ENCODE measurements at places on chromosomes 4 and X.

GRCh38 chr4:108694423-108694822 lies 44.0 kb downstream of the OSTC start:
- DNase-seq: no peak

DNA sequence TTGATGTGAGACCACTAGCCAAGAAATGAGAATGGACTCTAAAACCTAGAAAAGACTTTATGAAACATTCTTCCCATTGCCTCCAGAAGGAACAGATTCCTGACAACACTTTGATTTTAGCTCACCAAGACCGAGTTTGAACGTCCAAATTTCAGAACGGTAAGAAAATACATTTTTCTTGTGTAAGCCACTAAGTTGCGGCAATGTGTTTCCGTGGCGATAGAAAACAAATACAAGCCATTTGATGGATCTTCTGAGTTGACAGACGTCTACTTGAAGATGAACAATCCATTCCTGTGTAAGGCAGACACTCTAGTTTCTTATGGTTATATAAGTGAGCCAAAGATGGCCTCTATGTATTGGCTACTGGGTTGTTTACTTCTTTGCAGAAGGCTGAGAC lies 52.5 kb downstream of the HS3ST1 start:
- no peak for DNase-seq

DNA sequence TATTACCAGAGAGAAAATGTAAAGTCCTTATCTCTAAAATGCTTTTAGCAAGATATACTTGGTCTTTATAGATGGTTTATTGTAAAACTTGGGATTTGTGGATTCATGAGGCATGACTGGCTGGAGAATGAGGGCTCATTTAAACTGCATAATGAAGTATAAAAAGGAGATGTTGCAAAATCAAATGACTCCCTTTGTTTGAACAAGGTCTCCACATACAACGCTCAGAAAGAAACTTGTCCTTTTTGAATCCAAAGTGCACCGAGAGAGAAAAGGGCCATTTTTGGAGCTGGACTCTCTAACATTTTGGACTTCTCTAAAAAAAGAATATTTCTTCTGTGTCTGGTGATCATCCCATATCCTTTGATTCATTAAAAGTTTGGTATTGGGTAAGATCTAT lies 7.7 kb upstream of the EIF1AX start:
- DNase-seq: no peak

DNA sequence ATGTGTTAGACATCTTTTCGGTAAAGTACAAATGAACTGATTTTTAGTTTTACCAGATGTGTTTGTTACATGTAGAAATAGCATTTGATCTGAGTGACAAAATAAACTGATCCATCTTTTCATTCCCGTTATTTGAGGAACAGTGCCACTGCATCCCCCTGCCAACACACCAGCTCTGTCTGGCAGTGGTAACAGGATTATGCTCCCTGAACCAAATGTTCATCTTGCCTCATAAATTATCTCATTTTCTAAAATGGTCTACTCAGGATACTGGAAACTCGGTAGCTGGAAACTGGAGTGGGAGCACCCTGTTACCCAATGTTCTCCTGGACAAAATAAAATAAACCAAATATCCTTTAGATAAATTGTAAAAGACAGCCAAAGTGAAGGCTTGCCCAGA lies 171.6 kb downstream of the FAT4 start:
- no peak for DNase-seq

GRCh38 chr4:148015058-148015457 lies 283.2 kb downstream of the ARHGAP10 start:
- DNase-seq: no peak

DNA sequence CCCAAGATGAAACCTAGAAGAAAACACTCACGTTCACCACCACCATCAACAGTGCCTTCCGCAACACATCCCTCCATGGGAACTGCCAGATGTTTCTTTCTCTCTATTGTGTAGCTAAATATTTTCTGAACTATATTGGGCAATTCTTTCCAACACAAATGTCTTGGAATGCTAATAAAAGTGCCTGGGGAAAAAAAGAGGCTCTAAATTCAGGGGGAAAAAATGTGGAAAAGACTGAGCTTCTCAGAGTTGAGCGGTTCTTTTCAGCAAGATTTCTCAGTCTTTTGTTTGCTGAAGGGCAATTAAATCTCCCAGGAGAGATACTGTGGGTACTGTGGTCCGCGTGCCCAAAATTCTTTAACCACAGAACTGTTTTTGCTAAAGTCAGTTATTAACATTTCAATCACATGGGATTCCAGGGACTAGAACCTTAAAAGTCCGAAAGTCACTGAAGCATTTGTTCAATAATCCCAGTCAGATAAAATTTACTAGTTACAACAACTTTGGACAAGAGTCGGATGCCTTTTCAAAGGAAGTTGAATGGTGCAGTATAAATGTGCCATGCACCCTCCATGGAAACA lies 51.9 kb upstream of the DHRSX start:
- DNase-seq: no peak

DNA sequence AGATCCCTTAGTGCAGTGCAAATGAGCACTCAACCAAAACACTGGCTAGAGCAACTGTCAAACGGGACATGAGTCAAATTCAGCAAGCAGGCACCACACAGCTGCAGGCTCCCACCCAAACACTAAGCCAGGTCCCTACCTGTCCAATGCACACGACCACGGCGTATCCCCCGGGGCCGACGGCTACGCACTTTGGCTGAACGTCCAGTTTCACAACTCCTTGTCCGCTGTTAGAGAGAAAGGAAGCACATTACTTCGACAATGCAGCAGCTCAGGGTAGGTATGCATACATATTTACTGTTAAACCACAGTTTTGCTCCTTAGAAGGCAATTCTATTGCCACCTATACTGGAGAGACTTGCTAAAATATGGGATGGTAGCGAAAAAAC lies 35.4 kb downstream of the WDR1 start:
- no peak for DNase-seq

GRCh38 chrX:526295-527224 lies 104.0 kb upstream of the SHOX start:
- no peak for DNase-seq

GRCh38 chrX:68762766-68763165 lies 66.1 kb upstream of the EFNB1 start:
- no peak for DNase-seq

GRCh38 chr4:169205075-169205743 lies 65.5 kb downstream of the SH3RF1 start:
- DNase-seq: no peak

DNA sequence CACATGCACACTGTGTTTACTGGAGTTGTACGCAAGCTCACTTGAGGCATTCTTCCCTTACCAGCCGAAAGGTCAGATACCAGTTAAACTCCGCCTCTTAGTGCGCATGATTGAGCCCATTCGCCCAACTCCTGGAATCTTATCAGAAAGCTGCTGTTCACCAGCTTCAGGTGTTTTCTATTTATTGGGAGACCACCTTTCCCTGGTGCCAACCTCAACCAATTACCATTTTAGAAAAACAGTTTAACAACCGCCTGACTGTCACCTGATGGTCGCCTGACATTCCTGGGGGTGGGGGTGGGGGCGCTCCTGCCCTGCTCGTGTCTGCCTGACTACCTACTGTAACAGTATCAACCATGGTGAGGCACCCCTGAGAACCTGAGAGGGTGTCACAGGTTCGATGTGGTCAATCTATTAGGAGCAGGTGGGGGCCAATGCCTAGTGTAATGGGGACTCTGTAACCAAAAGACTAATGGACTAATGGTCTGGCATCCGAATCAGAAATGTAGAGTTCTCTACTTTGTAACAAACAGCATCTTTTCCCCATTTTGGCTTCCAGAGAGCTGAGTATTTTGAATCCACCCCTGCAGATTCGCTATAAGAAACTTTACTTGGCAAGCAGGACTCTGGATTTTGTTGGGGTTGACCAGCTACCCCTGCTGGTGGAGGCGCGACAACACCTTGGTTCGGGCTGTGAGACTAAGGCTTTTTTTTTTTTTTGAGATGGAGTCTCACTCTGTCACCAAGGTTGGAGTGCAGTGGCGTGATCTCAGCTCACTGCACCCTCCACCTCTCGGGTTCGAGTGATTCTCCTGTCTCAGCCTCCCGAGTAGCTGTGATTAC lies 58.2 kb upstream of the ZNF157 start:
- DNase-seq: no peak

DNA sequence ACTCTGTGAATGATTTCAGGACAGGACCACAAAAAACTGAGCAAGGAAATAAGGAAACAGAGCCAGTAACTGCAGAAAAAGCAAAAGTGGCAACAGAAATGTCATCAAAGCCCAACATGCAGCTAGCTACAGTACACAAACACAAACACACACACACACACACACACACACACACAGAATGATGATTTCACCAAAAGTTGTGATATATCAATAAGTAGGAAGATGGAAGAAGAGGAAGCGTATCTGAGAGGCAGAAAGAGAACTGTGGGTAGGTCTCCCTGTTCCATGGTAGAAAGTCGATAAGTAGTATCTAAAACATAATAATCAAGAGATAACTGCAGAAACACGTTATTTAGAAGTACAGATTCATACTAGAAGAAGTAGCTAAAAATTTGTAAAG lies 148.3 kb downstream of the MGST2 start:
- no peak for DNase-seq

DNA sequence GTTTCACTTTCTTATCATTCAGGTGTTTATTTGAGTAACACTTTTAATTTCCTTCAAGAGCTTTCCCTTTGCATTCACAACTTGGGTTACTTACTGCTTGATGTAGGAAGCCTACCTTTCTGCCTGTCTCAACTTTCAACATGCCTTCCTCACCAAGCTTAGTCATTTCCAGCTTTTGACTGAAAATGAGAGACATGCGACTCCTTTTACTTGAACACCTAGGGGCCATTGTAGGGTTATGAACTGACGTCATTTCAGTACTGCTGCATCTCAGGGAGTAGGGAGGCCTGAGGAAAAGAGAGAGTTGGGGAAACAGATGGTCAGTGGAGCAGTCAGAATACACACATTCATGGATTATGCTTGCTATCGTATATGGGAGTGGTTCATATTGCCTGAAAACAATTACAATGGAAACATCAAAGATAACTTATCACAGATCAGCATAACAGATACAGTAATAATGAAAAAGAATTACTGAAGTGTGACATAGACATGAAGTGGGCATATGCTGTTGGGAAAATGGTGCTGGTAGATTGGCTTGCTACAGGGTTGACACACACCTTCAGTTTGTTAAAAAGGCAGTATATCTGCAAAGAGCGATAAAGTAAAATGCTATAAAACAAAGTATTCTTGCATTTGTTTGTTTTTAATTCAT lies 25.7 kb downstream of the USP53 start:
- DNase-seq: no peak

GRCh38 chrX:39159921-39160507 lies 358.8 kb downstream of the MID1IP1 start:
- DNase-seq: no peak

DNA sequence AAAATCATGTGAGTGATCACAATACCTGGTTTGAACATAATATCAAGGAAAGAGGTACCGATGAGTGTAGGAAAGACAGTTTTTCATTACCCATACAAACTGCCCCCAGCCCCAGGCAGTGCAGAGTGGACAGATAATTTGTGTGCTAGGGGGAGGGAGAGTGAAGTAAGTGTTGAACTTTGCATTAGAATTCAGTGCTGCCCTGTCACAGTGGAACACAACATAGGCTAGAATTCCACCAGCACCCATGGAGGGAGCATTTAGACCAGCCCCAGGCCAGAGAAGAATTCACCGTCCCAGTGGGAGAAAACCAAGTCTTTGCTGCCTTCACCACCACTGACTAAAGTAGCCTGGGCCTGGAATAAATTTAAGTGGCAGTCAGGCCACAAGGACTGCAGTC lies 107.3 kb downstream of the SCLT1 start:
- no peak for DNase-seq

GRCh38 chr4:11549525-11549924 lies 120.8 kb upstream of the HS3ST1 start:
- no peak for DNase-seq

- DNase-seq: no peak
These were observed 116.5 kb upstream of the RBPJ start for GRCh38 chr4:26204249-26204825.

GRCh38 chrX:9515973-9516538 lies 51.2 kb downstream of the TBL1X start:
- DNase-seq: no peak

DNA sequence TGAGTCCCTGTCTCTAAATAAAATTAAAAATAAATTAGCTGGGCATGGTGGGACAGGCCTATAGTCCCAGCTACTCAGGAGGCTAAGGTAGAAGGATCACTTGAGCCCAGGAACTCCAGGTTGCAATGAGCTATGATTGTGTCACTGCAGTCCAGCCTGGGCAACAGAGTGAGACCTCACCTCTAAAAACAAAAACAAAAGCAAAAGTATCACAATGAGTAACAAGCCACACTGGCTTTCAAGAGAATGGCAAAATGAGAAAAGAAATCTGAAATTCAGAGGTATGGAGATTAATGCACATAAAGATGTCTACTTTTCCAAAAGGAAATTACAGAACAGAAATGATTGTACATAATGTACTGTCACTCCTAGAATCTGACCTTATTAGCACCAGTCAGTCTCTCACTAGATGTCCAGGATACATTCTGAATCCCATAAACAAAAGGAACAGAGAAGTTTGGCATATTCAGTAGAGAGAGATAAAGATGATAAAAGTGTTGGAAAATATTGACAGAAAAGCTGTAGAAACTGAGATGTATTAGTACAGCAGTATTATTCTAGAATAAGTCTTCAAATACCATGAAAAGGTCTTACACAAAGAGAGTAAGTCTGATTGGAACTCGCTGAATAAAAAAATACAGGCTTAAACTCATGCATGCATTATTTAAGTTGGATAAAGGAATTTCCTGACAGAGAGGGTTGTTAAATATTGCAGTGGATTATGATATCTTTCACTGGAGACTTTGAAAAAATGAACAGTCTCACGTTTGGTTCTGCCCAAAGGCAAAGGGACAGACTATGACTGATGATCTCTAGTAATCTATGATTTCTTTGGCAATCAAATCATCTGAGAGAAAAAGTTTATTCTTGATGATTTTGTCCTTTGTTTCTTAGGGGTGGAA lies 102.5 kb downstream of the SH3RF1 start:
- no peak for DNase-seq

GRCh38 chr4:53004497-53005148 lies 142.5 kb downstream of the RASL11B start:
- DNase-seq: no peak

DNA sequence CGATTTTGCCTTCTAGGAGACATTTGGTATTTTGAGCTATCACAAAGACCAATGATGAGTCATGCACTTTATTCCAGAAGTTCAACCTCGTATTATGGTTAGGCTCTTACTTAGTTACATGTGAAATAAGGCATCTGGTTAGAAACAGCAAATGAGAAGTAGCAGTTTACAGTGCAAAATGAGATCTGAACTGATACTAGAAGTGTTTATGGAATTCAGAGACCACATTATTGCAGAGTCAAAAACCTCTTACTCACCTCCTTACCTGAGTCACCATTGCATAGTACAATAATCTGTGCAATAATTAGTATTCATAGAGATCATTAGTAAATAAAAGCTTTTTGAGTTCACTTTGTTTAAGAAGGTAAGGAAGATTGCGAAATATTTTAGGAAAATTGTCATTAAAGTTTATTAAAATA lies 38.7 kb downstream of the SEC24B start:
- no peak for DNase-seq

GRCh38 chr4:122588453-122589238 lies 32.2 kb downstream of the IL21 start:
- DNase-seq: no peak

- DNase-seq: no peak
These were observed 44.3 kb downstream of the CNGA1 start for GRCh38 chr4:47972181-47972580.

GRCh38 chrX:97045470-97045869 lies 161.8 kb downstream of the RPA4 start:
- no peak for DNase-seq

GRCh38 chr4:158802914-158803313 lies 34.1 kb downstream of the FNIP2 start:
- no peak for DNase-seq

GRCh38 chr4:47215759-47216158 lies 184.4 kb downstream of the GABRB1 start:
- no peak for DNase-seq
